ENCODE measurements at places on chromosomes 4 and X.

GRCh38 chr4:182093935-182094334 is 149.3 kb upstream of the TENM3 start:
- no peak for DNase-seq

DNA sequence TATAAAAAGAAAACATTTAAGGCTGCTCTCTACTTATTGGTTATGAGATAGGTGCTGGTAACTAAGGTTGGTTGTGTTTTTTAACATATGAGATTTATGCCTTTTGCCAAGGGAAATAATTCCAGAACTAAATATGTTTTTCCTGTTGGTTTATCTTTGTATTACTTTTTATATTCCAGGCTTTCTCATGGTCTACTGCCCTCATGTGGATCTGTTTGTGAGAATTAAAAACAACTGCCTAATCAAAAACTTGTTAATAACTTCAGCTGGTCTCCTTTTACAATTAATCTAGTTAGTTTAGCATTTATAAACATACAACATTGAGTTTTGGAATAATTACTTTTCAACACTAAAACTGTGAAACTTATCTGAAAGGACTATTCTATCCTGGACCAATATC is 1208.3 kb downstream of the ADGRL3 start:
- DNase-seq: no peak

- DNase-seq: no peak
These were observed 51.6 kb downstream of the NFKB1 start for GRCh38 chr4:102552781-102553180.

- DNase-seq: no peak
These were observed 167.2 kb upstream of the WDR1 start for GRCh38 chr4:10283761-10284160.

DNA sequence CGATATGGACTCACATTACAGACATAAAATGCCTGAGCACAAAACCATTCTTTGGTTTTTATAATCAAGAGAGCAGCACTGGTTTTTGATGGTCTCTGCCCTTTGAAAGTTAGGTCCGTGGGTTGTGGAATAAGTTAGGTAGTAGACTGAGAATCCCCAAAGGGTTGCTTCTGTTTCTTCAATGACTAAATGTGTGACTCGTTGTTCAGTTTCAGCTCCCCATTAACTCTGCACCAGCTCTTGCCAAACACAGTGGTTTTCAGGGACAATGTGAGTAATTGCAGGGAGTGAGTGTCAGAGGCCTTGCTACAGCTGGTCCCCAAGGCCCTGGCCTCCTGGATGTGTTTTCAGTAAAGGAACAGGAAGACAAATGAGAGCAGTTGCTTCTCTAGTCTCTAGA is 24.8 kb downstream of the SMIM20 start:
- no peak for DNase-seq

GRCh38 chr4:89556601-89557305 is 249.2 kb upstream of the GPRIN3 start:
- no peak for DNase-seq

- no peak for DNase-seq
These were observed 102.9 kb upstream of the LRPAP1 start for GRCh38 chr4:3634894-3635820.
